ENCODE measurements at places on chromosomes 12 and 14.

- no peak for DNase-seq
These were observed 36.0 kb downstream of the MAP1LC3B2 start for GRCh38 chr12:116595186-116595585.

GRCh38 chr12:84290168-84290567 is 622.4 kb downstream of the SLC6A15 start:
- DNase-seq = no peak

DNA sequence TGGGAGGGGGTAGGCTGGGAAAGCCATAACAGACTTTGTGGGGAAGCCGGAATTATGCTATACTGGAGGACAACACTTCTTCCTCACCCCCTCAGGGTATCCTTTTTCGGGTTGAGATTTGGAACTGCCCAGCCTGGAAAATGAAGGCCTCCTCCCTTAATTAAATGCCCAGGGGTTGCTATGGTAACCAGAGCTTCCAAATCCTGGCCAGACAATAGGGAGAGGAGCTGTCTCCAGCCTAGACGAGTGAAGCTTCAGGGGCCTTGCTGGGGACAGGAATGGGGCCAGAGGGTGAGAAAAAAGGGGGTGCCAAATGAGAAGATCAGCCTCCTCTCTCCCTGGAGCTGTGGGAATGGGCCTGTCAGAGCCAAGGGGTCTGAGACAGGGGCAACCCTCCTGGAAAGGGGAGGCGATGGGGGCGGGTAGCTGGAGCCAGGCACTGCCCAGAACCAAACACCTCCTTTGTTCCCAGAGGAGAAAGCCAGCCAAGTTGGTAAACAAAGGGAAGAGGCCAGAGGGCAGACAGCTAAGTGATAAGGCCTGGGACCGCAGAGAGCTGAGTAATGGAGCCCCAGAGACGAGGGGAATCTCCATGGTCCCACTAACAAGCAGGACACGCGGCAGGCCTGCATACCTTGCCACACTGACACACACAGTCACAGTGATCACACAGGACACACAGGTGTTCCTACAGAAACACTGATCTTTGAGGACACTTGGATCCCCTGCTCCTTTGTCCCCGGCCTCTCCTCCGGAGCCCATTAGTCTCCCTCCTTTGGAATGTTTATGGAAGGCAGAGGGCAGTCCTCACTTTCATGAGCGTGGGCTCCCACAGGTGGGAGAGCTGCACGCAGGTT is 17.9 kb upstream of the RND1 start:
- DNase-seq = no peak

DNA sequence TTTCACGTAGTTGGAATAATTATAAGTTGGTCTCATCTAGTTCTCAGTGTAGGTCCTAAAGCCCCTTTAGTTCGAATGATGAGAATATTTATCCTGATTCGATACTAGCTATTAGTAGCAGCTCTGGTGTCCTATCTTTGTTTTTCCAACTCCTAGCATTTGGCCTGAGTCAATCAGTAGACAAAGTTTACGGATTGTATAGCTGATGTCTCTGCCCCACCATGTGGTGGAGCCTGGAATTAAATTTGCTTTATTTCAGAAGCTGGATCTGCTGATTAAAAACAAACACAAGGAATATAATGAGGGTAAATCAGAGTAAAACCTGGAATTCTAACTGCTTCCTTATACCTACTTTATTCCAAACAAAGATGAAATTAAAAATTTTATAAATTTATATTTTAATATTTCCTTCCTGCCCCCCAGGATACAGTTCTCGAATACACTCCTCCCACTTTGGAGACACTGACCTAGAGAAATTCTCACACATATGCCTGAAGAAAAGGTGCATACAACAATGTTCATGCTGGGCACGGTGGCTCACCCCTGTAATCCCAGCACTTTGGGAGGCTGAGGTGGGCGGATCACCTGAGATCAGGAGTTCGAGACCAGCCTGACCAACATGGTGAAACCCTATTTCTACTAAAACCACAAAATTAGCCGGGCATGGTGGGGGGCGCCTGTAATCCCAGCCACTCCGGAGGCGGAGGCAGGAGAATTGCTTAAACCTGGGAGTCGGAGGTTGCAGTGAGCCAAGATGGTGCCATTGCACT is 7.6 kb upstream of the BRMS1L start:
- no peak for DNase-seq

- no peak for DNase-seq
These were observed 237.6 kb upstream of the CRY1 start for GRCh38 chr12:107330831-107331431.

GRCh38 chr12:5305425-5305824 is 126.5 kb upstream of the NTF3 start:
- DNase-seq = no peak

DNA sequence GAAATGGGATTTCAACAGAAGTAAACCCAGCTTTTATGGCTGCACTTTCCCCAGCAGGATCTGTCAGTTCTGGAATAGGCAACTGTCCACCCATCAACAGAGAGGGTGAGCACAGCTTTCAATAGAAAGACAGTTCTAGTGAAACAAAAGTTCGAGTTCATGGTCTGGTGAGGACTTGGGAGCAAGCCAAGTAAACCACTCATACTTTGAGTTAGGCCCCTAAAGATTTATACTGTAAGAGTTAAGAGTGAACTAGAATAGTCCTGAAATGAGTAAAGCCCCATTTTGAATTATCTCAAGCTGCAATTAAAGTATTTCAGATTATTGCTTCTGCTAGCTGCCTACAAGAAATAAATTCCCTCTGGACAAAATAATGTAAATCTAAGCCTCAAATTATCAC is 82.6 kb downstream of the METTL25 start:
- no peak for DNase-seq

- peak; percentile 8 for DNase-seq
These were observed at the start of gene GPR162 for GRCh38 chr12:6821591-6822425. GPR162 (plus strand) TSS chr12:6821821; CDS start chr12:6823899, 2,078 bp downstream.

- no peak for DNase-seq
These were observed 62.4 kb upstream of the PSMA6 start for GRCh38 chr14:35229792-35230089.

DNA sequence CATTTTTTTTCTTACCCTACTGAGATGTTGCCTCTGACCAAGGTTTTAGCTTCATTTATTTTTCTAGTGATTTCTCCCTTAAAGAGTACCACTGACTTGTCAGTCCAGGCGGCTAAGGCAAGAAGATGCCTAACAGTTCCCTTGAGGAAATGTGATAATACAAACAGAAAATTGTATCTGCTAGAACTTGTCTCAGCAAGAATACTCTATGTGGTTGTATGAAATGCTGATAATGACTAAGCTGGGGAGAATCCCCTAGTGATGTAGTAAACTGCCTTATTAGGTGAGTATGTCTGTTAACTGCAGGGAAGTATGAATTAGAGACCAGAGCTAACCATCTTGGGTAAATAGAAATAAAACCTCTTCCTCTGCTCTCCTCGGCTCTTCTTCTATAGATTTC is 6.7 kb downstream of the C12orf54 start:
- DNase-seq = no peak

GRCh38 chr12:24899503-24900075 is 49.3 kb downstream of the BCAT1 start:
- no peak for DNase-seq

GRCh38 chr12:116241157-116241759 is 36.2 kb downstream of the MED13L start:
- no peak for DNase-seq

DNA sequence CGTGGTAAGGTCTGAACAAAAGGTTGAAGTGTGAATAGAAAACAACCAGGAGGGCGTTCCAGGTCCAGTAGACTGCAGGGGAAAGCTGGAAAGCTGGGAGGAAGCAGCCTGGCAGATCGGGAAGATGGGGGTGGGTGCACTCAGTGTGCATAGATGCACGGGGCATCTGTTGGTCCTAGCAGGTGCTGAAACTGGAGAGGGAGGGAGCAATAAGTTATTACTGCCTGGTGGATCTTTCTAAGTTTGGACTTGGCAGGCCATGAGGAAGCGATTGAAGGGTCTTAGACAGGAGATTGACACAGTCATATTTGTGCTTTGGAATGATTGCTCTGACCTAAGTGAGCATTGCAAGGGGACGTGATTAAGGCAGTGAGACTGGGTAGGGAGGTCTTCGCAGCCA is 194.4 kb downstream of the EFCAB11 start:
- no peak for DNase-seq

GRCh38 chr12:97075161-97075933 is 168.3 kb downstream of the NEDD1 start:
- DNase-seq = no peak

- no peak for DNase-seq
These were observed 27.2 kb upstream of the RESF1 start for GRCh38 chr12:31931796-31932715.

DNA sequence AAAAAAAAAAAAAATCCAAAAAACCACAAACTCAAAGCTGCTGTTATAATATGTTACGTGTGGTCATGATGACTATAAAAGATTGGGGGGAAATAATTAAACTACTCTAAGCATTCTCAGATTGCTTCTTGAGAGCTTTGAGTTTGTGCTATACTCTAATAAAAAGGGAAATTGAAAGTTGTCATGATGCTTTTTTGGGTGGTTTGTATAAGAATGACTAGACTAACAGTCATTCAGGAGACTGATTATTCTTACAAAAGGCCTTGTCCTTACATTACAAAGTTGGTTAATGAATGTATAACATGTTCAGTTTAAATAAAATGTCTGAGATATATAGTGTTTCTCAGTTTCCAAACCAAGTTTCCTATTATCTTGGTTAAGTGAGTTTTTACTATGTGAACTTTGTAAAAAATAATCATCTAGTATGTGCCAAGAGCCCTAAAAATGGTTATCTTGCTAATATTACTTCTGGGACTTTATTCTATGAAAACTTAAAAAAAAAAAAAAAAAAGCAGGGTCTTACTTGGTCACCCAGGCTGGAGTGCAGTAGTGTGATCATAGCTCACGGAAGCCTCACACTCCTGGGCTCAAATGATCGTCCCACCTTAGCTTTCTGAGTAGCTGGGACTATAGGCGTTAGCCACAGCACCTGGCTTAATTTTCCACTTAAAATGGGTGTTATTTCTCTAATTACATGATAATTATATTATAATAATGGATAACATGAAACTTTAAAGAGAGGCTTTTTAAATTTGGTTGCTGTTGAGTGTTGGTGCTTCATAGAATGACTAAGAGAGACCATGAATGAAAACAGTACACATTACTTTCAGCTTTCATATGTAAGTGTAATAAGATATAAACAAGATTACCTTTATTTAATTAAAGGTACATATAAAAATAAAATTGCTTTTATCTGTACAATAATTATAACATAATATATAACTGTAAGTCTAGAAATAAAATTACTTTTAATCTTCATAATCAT is 459.6 kb upstream of the RGS6 start:
- no peak for DNase-seq

- DNase-seq = no peak
These were observed 6.5 kb downstream of the HOXC12 start for GRCh38 chr12:53961025-53961761.

DNA sequence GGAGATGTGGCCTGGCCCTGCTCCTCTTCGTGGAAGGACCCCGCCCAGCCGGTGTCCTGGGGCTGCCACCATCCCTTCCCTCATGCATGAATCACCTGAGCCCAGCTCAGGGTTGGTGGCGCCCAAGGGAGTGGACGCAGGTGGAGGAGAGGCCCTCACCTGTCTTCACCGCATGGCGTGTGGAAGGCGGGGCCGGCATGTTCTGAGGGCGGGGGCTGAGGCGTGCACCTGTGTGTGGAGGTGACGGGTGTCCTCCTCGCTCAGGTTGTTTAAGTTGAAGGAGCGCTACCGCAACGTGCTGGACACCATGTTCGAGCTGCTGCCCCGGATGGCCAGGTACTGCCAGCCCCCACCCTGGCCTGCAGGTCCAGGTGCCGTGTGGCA is 47.0 kb downstream of the SLC8B1 start:
- DNase-seq = no peak

DNA sequence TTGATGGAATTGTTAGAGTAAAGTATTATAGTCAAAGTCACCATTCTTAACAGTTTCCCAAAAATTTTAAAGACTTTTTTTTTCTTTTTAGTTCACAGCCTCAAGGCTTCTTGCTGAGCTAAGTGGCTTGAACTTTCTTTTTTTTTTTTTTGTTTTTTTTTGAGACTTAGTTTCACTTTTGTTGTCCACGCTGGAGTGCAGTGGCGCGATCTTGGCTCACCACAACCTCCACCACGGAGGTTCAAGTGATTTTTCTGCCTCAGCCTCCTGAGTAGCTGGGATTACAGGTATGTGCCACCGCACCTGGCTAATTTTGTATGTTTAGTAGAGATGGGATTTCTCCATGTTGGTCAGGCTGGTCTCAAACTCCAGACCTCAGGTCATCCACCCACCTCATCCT is 92.8 kb downstream of the SETD3 start:
- no peak for DNase-seq

All from CD4-positive, alpha-beta T cell treated with Interferon gamma for 1 hour (primary cell).